ENCODE measurements at places on chromosomes 5 and 9.

GRCh38 chr5:120088836-120089235 lies 375.3 kb upstream of the PRR16 start:
- no peak for DNase-seq

DNA sequence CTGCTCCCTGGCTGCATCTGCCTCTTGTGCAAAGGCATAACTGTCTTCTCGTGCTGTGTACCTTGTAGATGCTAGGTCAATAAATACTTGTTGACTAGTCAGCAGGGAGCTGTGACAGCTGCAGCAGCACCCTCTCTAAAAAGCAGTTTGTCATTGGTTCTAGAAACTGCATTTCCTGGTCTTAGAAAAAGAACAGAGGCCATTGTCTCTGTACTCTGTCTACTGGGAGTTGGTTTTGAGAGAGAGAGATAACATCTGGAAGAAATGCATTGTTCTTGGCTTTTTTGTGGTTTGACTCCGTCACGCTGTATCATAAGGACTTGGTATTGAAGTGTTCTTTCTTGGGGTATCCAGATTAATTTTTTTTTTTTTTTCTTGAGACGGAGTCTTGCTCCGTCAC lies 32.3 kb downstream of the SH3GLB2 start:
- DNase-seq: no peak

DNA sequence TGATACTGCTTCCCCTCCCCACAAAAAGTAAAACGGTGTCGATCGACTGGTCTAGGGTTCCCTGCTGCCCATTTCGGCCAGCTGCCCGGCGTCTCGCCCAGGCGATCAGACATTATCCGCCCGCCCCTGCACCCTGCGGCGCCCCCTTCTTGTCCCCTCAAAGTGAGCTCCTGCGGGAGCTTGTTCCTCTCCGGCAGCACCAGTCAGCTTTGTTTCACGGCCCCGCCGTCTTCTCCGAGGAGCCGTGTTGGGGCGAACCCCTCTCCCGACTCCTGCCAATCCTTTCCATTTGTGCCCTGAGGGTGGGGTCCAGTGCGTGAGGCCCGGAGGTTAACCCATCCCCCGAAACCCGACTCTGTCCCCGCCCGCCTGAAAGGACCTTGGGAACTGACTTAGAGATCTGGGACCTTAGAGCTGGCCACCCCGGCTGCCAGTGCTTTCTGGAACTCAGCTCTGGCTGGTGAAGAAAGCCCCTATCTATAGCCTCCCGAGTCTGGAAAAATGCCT lies 518 bp downstream of the UBE2B start:
- DNase-seq: peak; percentile 57

DNA sequence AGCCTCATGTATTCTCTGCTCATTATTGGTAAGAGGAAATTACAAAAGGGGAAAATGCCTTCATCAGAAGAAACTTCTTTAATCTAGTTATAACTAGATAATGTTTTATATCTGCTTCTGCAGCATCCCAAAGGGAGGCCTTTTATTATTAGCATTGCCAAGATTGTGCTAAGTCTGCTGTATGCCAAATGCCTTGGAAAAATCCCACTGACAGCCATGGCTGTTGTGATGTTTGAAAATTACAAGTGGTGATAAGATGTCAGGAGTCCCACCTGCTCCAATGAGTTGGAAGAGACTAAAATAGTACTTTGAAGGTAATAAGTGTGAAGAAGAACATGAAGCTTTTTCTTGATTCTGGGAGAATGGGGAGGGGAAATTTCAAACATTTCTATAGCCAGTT lies 345.0 kb downstream of the GABRB2 start:
- no peak for DNase-seq
